ENCODE measurements at places on chromosomes 5 and 9.

DNA sequence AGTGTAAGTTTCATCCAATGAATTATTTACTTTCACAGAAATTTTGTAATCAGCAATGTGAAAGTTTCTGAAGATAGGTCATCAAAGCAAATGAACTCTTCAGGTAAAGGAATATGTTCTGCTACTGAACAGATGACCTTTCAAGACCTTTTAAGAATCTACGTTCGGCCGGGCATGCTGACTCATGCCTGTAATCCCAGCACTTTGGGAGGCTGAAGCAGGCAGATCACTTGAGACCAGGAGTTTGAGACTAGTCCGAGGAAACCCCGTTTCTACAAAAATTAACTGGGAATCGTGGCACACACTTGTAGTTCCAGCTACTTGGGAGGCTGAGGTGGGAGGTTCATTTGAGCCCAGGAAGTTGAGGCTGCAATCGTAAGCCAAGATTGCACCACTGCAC is 578.4 kb upstream of the COX7C start:
- no peak for DNase-seq

DNA sequence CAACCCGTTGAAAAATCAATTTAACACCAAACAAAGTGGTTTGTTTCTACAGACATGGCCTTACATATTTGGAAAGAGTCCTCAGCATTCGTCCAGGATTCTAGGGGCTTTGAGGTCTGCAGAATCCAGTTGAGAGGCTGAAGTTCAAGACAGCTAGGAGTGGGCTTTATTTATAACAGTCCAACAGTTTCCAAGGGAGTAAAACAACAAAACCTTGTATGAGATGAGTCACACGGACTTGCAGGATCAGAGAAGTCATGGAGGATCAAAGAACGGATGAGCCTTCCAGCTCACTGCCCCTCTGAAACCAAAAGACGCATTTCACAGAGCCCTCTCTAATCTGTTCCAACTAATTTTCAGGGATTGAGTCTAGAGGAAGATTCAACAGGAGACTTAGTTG is 11.1 kb upstream of the ESM1 start:
- no peak for DNase-seq

DNA sequence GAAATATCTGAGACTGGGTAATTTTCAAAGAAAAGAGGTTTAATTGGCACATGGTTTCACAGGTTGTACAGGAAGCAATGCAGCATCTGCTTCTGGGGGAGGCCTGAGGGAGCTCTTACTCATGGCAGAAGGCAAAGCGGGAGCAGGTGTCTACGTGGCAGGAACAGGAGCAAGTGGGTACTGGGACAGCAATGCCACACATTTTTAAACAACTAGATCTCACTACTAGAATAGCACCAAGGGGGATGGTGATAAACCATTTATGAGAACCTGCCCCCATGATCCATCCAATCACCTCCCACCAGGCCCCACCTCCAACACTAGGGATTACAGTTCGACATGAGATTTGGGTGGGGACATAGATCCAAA is 47.6 kb upstream of the HOMER1 start:
- no peak for DNase-seq

- DNase-seq: no peak
Measured at GRCh38 chr5:96207420-96207819, 225.6 kb downstream of the PCSK1 start.

GRCh38 chr9:101022704-101023103 is 5.8 kb upstream of the PLPPR1 start:
- no peak for DNase-seq

DNA sequence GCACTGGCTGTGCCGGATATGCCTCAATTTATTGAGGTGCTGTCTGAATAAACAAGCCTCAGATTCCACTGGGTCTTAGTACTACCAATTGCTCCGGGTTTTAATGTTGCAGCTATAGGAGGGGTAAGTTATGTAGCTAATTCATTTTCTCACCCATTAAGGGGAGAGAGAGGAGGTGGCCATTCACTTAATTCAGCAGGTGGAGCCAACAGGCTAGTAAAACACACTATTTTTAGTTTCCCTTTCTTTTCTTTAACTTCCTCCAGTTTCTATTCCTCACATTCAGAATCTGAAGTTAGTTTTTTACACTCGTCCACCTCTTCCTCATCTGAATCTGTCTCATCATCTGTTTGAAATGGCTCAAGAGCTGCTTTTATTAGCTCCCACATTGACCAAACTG is 105.6 kb upstream of the CDH10 start:
- DNase-seq: no peak

DNA sequence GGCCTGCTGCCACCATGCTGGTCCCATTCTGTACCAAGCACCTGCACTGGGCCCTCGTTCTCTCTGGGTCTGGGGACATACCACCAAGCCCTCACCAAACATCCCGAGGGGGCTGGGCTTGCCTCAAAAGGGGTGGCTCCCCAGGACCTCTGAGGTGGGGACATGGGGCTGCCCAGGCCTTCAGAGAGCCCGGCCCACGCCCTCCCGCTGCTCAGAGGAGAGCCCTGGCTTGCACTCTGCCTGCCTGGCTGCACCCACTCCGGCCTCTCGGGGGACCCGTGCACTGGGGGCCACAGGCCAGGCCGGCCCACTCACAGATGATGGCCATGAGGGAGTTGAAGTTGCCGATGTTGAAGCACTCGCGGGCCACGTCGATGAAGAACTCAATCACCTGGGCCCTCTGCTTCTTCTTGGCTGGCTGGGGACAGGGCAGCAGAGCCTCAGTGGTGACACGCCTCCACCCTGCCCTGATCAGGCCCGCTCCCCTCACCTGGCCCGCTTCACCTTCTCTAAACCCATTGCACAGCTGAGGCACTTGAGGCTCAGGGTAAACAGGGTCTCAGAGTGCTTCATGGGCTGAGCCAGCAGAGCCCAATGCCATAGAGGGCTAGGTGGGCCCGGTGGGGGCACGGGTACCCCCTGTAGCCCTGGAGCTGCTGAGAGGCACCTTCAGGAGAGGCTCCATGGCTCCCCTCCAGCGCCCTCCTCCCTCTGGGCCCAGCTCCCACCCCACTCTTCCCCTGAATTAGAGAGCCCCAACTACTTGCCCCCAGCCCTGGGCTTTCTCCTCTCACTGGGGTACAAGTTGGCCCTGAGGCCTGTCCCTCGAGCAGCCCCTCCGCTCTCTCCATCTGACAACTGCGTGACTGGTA is 47.7 kb upstream of the RNF130 start:
- no peak for DNase-seq

DNA sequence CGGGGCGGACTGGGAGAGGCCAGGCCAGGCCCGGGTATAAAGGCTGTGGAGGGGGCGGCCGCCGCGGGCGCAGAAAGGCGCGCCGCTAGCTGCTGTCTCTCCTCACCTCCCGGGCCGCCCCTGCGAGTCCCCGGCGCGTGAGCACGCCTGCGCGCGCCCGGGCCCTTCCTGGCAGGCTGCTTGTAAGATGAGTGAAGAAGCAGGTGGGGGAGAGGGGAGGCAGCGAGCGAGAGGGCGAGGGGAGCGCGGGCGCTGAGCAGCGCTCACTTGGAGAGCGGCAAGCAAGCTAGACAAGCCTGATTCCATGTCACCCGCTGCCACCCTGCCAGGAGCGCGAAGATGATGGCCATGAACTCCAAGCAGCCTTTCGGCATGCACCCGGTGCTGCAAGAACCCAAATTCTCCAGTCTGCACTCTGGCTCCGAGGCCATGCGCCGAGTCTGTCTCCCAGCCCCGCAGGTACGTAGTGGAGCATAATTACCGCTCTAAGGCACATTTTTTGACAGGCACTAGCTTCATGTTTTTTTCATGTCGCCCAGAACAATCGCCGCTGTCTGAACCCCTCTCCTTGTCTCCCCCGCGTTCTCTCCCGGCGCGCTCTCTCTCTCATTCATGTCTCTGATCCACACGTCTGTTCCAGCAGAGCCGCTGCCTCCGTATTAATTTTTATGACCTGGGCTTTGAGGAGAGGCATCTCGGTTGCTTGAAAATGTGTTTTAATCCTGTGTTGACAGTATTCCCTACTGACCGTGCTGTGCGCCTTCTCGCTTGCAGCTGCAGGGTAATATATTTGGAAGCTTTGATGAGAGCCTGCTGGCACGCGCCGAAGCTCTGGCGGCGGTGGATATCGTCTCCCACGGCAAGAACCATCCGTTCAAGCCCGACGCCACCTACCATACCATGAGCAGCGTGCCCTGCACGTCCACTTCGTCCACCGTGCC is at the start of gene POU4F3:
TSS of gene POU4F3 (plus strand) at position 66 of the 941 bp plus-strand sequence. CDS start at position 340, 274 bp downstream.
- no peak for DNase-seq

- DNase-seq: no peak
Measured at GRCh38 chr5:82863266-82863665, 213.9 kb downstream of the TMEM167A start.

DNA sequence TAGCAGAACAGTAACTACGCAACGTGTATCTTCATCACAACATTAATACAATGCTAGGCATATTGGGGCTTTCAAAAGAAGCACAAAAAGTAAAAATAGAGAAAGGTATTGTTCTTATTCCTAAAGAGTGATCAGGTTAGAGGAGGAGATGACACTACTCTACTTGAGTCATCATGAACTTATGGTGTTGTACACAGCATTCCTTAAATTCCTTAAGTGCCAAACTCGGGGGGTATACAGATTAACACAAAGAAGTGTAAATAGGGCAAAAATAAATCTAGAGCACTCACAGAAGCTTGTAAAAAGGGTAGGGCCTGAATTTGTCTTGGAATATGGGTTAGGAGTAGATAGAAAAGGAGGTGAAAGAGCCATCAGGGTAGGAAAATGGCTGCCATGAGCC is 308.0 kb upstream of the DAP start:
- DNase-seq: no peak

- DNase-seq: no peak
Measured at GRCh38 chr5:66966439-66966838, 230.2 kb downstream of the CD180 start.

DNA sequence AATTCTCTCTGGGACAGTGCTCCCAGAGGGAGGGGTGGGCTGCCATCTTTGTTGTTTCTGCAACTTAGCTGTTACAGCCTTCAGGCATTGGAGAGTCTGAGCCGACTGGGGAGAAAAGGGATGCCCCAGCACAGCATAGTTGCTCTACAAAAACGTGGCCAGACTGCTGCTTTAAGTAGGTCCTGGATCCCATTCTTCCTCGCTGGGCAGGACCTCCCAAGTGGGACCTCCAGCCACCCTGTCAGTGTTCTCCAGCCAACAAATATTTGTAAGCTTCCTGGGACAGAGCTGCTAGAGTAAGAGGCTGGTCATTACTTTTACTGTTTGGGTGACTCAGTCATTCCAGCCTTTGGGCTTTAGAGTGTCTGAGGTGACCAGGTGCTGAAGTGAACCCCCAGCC is 292.7 kb upstream of the NREP start:
- no peak for DNase-seq

DNA sequence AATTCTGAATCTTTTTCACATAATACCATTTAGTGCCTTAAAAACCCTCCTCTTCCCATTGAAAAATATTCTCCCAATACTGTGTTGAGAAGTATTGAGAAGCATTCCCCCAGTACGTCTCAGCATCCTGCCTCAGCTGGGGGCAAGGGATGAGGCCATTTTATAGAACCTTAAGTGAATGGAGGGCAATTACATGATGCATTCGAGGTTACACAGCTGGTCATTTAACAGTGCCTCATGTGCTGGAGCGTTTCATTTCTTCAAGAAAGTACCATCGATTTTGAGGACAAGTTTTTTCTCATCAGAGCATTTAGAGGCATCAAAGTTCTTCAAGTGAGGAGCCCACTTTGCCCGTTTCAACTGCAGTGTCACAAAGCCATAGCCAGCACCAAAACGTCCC is 135.6 kb downstream of the DOCK2 start:
- no peak for DNase-seq

GRCh38 chr9:128113526-128114325 is 13.8 kb downstream of the PTGES2 start:
- DNase-seq: no peak

GRCh38 chr9:19137282-19137681 is 10.0 kb upstream of the PLIN2 start:
- DNase-seq: no peak

DNA sequence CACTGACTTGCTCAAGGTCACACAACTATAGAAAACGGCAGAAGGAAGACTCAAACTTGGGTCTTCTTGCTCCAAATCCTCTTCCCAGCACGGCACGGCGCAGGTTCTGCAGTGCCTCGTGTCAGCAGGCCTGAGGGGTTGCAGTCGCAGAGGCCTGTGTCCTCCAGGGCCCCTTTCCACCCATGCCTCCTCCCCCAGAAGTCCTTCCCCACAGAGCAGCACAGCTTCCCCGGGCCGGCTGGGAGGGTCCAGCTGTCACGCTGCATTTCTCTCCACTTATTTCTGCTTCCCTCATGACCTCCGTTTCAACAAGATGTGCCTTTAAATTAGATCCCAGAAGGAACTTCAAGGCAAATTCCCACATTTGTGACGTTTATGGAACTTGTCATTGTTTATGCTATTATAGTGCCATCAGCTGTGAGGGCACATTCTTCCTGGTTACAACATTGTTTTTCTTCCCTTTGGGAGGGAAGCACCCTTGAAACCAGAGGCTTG is 148.4 kb downstream of the C5orf15 start:
- no peak for DNase-seq

GRCh38 chr9:94908011-94908563 is 181.6 kb downstream of the AOPEP start:
- DNase-seq: no peak

DNA sequence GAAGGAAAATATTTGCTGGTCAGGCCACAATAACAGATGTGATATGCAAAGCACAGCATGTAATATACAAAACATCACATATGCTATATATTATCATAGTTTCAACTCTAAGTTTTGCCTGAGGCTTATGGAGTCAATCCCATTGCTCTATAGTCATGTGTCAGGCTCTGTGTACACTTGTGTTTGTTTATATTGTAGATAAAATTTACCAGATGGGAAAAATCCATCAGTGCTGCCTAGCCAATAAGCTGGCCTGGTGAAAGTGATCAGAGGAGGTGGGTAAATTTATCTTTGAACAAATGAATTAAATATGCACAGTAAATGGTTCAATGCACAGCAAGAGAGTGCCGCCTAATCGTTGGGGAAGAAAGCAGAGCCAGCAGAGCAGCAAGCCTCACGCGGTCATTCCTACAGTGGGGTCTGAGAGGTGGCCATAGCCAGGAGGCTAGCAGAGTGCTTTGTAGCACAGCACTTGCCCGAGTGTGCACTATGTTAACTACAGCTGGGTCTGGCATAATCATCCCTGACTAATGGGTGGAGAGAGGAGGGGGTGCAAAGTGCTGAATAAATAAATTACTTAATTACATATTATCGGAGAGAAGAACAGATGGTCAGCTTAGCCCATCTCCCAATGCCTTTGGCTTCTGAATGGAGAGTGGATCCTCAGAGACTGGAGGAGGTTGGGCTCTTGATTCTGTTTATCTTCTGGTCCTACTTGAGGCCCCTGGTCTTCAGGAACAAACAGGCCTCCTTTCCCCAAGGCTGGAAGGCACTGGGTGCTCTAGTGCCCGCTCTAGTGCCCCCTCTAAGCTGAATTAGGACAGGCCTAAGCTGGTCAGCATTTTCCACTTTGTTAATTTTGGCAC is 153.5 kb downstream of the MAT2B start:
- DNase-seq: no peak

DNA sequence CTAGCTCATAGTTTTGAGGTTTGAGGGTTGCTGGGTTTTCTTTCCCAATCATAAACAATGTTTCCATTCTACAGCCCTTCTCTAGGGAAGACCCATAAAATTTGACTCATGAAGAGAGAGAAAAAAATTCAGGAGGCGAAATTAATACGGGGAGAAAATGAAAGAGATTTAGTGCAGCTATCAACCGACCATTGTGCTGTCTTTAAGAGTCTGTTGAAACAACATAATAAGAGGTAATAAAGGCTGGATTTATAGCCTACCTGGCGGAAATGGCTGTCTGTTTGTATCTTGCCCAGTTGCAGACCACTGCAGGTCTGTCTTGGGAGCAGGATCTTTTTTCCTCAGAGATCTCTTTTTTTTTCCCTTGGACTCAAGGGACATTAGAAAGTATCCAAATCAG is 66.9 kb downstream of the TLR4 start:
- DNase-seq: no peak
